ENCODE measurements at places on chromosomes 3 and 15.

DNA sequence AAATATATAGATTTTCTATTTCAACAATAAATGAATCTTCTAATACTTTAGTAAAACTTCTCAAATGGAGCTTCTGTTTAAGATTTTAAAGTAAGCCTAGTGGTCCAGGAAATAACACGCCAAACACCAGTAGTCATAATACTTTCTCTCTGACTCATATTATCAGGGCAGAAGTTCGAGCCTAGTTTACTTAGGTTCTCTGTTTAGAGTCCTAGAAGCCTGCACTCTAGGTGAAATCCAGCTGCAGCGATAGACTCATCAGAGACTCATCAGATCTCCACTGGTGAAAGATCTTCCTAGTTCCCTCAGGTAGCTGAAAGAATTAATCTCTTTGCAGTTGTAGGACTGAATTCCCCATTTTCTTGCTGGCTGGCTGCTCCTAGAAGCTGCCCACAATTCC lies 552.5 kb upstream of the ROBO2 start:
- DNase-seq, result no peak

GRCh38 chr15:47095833-47096232 lies 621.5 kb upstream of the SEMA6D start:
- DNase-seq, result no peak

DNA sequence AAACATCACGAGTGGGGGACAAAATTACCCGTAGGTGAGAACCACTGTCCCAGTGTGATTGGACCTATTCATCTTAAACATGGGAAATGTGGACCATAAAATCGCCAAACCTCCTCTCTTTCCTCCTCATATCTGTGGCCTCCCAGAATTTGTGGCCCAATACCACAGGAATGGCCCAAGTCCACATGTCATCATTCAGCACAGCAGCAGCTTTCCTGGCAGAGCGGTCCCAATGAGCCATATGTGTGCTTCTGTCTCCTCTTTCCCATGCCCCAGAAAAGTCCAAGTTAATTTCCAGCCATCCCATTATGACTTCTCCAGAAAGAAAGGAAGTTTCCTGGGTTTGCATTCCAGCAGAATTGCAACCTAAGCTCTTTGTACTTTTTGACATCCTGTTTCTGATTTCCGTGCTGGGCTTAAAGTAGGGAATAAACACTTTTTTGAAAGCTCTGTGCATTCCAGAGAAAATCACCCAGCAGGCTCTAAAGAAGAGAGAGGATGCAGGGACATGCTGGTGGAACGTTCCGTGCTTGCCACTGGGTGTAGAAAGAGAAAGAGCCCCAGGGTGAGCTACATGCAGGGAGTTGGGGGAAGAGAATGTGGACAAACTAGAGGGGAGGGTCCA lies 259.4 kb upstream of the PROK2 start:
- no peak for DNase-seq

DNA sequence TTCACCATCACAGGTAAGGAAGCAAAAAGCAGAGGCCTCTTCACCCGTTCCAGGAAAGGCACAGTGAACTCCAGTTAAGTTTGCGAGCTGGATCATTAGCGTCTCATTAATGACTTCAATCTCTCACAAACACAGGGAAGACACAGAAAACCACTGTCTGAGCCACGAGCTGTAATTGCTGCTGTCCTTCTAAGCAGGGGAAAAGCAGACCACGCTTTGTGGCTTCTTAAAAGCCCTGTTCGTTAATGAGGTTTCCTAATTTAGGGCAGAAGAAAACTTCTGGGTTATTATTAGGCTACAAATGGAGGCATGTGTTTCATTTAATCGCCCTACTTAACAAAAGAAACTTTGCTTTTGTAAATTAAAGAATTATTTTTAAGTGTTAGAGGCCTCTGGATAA lies 50.6 kb upstream of the FAM174B start:
- no peak for DNase-seq

DNA sequence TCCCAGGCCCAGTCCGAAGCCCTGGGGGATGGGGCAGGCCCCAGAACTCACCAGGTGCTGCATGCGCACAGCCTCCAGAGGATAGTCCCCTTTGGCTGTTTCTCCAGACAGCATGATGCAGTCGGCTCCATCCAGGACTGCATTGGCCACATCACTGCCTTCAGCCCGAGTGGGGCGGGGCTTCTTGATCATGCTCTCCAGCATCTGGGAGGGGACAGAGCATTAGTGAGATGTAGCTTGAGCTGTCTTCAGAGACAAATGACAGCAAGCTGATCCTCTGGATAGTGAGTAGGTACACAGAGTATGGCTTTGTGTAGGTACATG lies 9.1 kb upstream of the GRAMD2A start:
- no peak for DNase-seq

- no peak for DNase-seq
Measured at GRCh38 chr3:187473778-187474406, 105.7 kb downstream of the RTP4 start.

DNA sequence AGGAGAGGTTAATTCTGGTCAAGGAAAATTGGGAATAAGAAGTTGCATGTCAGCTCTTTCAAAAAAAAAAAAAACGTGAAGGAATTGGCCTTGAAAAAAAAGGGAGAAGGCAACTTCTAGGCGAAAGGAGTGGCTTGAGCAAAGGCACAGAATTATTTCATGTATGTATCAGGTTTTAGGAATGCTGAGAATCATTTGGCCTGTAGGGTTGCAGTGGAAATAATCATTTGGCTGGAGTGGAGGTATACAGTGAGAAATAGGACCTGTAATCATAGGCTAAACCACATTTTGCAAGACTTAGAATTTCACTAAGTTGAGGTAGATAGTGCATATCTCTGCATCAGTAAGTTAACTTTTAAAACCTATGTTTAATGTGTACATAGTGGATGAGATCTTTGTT lies 54.9 kb downstream of the EPHA6 start:
- DNase-seq, result no peak

DNA sequence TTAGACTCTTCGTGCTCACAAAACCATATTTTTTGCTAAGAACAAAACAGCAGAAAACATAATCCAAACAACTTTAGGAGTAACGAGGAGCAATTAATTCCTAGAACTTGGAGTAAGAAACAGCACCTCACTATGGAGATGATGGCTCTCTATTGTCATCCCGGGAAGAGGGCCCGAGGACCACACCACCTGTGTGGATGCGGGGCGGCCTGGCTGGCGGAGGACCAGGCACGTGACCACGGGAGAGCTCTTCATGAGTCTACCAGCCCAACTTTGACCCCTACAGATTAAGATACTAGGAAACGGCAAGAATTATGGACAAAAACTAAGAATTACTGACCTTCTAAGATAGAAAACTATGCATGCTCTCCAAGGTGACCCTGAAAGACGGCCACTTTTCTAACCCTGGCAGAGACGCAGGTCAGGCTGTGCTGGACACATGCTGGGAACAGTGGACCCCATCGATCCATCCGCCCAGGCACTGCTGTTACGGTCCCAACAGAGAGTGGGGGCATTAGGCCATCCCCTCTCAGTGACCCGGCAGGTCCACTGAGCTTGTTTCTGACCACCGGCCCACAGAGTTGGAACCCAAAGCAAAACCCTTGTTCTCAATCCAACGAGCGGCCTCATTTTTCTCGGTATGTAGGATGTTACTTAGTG lies 13.1 kb upstream of the OCA2 start:
- DNase-seq, result no peak

DNA sequence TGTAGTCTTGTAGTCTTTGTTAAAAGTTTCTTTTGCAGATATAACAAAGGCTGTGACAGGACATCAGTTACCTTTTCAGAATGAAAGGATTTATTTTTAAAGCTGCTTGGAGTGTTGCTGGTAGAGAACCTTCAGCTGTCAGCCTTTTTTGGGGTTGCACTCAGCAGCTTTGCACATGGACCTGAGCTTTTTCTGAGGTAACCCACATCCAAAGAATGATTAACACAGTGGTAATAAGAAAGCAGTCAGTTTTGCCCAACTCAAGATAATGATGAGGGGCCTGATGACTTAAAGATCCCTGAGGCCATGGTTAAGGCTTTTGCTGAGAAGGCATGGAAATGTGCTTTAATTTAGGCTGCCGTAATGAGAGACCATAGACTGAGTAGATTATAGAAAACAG lies 1042.7 kb downstream of the PLOD2 start:
- no peak for DNase-seq

- no peak for DNase-seq
Measured at GRCh38 chr3:131907796-131908195, 127.0 kb downstream of the CPNE4 start.

DNA sequence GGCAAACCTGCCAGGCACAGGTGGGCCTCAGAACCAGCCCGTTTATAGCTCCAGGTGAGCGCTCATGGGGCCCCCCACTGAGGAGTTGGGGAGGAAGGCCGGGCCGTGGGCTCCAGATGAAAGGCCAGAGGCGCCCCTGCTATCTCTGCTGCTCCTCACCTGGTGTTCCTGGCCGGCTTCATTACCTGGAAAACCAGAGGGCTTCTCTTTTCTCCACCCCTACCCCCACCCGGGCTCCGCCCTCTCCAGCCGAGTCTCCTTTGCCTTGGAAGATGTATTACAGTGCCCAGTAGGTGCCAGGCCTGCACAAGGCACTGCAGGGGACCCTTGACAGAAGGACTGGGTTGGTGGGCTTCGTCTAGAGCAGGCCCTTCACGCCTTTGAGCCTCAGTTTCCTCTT lies 111.4 kb downstream of the WNT7A start:
- DNase-seq, result no peak

GRCh38 chr15:32652178-32652577 lies 10.7 kb downstream of the SCG5 start:
- no peak for DNase-seq

DNA sequence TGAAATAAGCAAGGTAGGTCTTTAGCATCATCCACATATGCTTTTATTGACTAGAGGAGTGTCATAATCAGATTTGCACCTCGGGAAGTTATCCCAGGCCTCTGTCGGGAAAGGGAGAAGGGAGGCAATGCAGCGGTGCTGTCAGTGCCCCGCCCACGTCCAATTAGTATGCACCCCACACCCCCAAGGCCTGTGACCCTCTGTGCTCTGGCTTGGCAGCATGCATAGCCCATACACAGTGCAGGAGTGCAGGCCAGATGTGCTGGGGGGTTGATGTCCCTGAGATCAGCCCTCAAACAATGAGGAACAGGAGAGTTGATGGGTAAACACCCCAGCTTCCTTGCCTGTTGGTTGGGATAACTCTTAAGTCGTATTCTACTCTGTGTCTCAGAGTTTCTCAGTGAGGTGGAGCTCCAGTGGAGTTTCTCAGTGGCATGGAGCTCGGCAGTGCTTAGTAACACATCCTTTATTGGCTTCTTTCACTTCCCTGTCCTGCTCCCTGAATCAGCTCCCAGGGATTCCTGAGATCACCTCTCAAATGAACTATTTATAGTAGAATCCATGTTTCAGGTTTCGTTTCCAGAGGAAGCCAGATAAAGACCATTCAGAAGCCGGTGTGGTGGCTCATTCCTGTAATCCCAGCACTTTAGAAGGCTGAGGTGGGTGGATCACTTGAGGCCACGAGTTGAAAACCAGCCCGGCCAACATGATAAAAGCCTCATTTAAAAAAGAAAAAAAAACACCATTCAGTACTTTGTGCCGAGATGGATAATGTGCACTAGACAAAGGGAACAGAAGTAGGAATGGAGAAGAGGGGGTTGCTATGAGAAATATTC lies 26.7 kb upstream of the NDUFB4 start:
- no peak for DNase-seq

DNA sequence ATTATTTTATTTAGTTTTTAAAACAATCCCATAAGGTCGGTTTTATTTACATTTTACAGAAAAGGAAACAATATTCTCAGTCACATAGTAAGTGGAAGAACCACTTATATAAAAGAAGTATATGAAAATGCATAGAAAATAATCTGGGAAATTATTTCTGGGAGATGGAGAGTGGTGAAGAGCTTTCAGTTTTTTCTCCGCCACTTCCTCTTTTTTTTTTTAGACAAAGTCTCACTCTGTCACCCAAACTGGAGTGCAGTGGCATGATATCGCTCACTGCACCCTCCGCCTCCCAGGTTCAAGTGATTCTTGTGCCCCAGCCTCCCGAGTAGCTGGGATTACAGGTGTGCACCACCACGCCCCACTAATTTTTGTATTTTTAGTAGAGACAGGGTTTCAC lies 21.2 kb downstream of the RAD51 start:
- no peak for DNase-seq

DNA sequence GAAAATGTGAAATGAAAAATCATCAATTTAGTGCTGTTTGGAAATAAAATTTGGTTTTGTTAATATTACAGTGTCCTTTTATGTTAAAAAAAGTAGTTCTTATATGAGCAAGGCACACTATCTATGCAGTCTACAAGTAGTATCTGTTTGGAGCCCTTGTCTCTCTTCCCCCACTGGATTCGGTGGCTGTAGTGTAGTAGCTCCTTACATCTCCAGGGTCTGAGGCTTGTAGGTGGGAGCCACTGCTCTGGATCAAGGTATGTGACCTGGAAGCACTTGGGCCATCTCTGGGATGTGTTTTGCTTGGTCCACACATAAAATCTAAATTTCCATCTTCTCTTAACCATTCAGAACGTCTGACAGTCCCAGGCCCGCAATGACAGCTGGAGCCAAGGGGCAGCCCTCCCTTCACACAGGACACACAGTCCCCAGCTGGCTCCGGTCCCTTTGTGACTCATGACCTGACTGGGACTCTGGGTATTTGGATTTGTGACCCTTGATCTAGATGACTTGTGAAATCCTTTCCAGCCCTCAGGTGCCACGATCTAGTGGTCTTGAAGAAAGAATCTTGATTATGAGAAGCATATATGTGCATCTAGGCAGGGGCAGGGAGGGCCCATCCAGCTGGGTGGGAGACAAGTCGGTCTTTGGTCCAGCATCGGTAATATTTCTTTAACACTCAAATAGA lies 80.0 kb downstream of the USP13 start:
- DNase-seq, result no peak

GRCh38 chr3:171772427-171773056 lies 37.7 kb downstream of the PLD1 start:
- DNase-seq, result peak; percentile 24

DNA sequence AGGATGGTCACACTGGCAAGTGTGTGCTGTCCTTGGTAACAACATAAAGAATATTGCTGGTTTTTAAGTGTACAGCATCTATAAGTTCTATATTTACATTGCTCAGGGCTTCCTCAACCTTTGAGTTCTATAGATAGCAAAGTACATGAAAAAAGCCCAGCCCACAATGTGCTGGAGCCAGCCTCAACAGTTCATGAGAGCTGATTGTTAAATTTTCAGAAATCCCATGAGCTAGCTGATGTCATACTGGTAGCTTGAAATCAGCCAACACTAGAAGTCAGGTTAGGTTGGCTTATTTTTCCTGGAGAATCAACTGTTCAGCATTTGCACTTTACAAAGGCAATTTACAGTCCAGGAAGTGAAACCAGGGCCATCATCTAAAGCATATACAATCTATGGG lies 102.8 kb downstream of the STRIT1 start:
- no peak for DNase-seq

- no peak for DNase-seq
Measured at GRCh38 chr15:45442507-45443135, 64.3 kb upstream of the GATM start.

GRCh38 chr3:179133575-179133974 lies 14.6 kb upstream of the PIK3CA start:
- no peak for DNase-seq

DNA sequence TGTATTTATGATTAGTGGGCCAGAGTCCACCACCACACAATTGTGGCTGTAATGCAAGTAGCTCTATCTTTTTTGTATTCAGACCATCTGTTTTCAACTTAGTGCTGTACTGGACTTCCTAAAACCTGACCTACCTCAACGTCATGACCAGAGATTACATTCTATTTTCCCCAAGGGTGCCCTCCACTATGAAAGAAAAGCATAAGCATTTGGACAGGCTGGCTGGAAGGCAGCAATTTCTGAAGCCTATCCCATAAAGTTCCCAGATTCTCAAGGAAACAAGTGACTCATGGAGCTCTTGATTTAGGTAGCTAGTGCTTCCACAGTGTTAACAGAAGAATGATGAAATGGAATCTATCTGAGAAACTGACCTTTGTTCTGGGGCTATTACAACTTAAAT lies 75.8 kb downstream of the COL8A1 start:
- no peak for DNase-seq

Measured in stimulated activated CD4-positive, alpha-beta T cell treated with anti-CD3 and anti-CD28 coated beads, Interleukin-4, amount 100 ng/mL, for 4 hours (primary cell).